T-helper 2 cell treated with Interferon-gamma antibody and Interleukin-4, amounts not matched to agents 100 ng/mL and 5 ng/mL, for 36 hours (primary cell): ENCODE measurements at places on chromosomes 5 and 9. TPM values are rescaled to one million over a fixed set of nuclear protein-coding genes. Genes with fewer than 3 reads are reported as not detected.

The DMGDH gene
- total RNA-seq, result 1.0 TPM in 1 of 2 replicates, not detected in the other

The PRR16 gene
- total RNA-seq, result not detected in 2 replicates

The MYOT gene
- total RNA-seq, result not detected in 2 replicates

The CARTPT gene
- total RNA-seq, result not detected in 2 replicates

The TRPM3 gene
- not detected in 2 replicates for total RNA-seq

The AK1 gene
- total RNA-seq, result 44.5 and 46.5 TPM in 2 replicates

The UIMC1 gene
- total RNA-seq, result 45.4 and 49.7 TPM in 2 replicates

The TAF11L5 gene
- not detected in 2 replicates for total RNA-seq

The GFPT2 gene
- total RNA-seq, result not detected in 2 replicates

The SRD5A1 gene
- 13.9 and 15.0 TPM in 2 replicates for total RNA-seq

The MEGF10 gene
- total RNA-seq, result not detected in 2 replicates

The RAPGEF6 gene
- 41.6 and 42.6 TPM in 2 replicates for total RNA-seq

The SPATA31A3 gene
- total RNA-seq, result not detected in 2 replicates

The SUSD3 gene
- total RNA-seq, result 58.8 and 59.9 TPM in 2 replicates

The TSLP gene
- not detected in 2 replicates for total RNA-seq

The ZNF883 gene
- 0.09 and 0.11 TPM in 2 replicates for total RNA-seq

The CCNO gene
- total RNA-seq, result not detected in 2 replicates

The TNFSF8 gene
- 48.5 and 51.1 TPM in 2 replicates for total RNA-seq

The NOXA1 gene
- 0.80 and 0.98 TPM in 2 replicates for total RNA-seq
